ENCODE measurements at places on chromosomes 1 and 21.

GRCh38 chr1:175250027-175250426, 57.5 kb upstream of the KIAA0040 start:
- no peak for DNase-seq

DNA sequence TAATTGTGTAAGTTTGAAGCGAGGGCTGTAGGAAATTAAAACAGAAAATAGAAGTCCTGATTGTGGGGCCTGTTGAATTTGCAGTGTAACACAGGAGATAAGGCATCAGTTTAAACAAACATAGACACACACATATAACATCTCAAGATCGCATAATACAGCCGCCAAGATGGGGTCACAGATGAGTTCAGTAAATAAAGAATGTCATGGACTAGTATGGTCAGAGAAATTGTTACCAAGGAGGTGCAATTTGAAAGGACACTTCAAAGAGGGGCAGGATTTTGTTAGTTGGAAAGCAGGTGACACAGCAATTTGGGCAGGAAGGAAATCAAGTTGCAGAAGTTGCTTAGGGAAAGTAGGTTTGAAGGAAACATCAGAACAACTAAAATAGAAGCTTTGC, 450.0 kb downstream of the USP25 start:
- DNase-seq = no peak

DNA sequence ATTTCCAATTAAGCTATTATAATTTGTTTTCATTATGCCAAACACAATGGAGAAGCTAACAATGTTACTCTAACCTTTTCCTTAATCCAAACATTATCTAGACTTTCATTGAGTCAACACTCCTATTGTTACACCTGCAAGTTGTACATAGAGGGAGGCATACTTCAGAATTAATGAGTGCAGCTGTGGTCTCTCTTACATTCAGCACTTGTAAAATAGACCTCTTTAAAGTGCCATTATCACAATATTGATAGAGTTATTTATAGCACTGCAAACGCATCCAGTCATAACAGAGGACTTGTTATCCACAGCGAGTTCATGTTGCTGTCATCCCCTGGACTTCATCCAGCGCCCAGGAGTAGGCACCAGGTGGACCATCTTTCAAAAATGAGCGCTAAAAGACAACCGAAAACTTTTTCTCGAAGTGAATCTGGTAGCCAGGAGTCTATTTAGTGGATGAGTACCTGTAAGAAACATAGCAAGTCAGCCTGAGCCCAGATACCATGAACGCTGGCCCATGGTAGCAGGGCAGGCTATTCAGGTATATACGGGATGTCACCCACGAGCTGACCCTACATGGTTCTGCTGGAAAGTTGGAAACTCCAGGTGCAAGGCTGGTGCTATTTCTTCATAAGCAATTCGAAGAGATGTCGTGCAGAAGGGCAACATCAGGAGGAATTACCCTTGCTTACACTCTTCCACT, 70.6 kb upstream of the NFIA start:
- DNase-seq = peak; percentile 91

GRCh38 chr21:21439761-21440160, 441.6 kb downstream of the NCAM2 start:
- no peak for DNase-seq

- no peak for DNase-seq
Measured at GRCh38 chr1:98327220-98327861, 334.2 kb upstream of the SNX7 start.

All from NCI-H187 treated with DMSO at 0.1 percent for 48 hours (cell line).